T-helper 1 cell treated with Interleukin-12 subunit alpha and Interleukin-12 subunit beta and Interleukin-4 antibody, amounts not matched to agents 30 ng/mL and 1 ng/mL, for 36 hours (primary cell): ENCODE measurements at places on chromosomes 6 and 20. TPM values are rescaled to one million over a fixed set of nuclear protein-coding genes. Genes with fewer than 3 reads are reported as not detected.

The ANGPT4 gene
- not detected in 2 replicates for total RNA-seq

The UNC5CL gene
- total RNA-seq = 1.7 and 2.1 TPM in 2 replicates

The FAM50B gene
- 9.5 and 10.2 TPM in 2 replicates for total RNA-seq

The DLL1 gene
- 0.15 TPM in 1 of 2 replicates, not detected in the other for total RNA-seq

The ZNF831 gene
- 6.4 TPM in 2 replicates for total RNA-seq

The CYP21A2 gene
- total RNA-seq = 1.0 and 1.4 TPM in 2 replicates

The FOXF2 gene
- not detected in 2 replicates for total RNA-seq

The GTSF1L gene
- 0.71 TPM in 1 of 2 replicates, not detected in the other for total RNA-seq

The MROH8 gene
- total RNA-seq = 0.98 and 1.0 TPM in 2 replicates

The CPXM1 gene
- total RNA-seq = 0.49 and 0.51 TPM in 2 replicates

The ADTRP gene
- 9.2 and 9.5 TPM in 2 replicates for total RNA-seq

The ACTL10 gene
- total RNA-seq = 3.1 and 3.6 TPM in 2 replicates

The HLA-DRB5 gene
- total RNA-seq = 80.1 and 94.3 TPM in 2 replicates

The STX11 gene
- total RNA-seq = 26.8 and 27.5 TPM in 2 replicates

The SRSF12 gene
- not detected in 2 replicates for total RNA-seq

The TMEM74B gene
- 0.25 TPM in 1 of 2 replicates, not detected in the other for total RNA-seq

The COQ3 gene
- total RNA-seq = 7.0 and 7.4 TPM in 2 replicates

The TCF21 gene
- total RNA-seq = not detected in 2 replicates

The PLTP gene
- 0.49 and 0.88 TPM in 2 replicates for total RNA-seq

The FARS2 gene
- total RNA-seq = 20.1 and 22.4 TPM in 2 replicates

The LGSN gene
- 0.15 TPM in 1 of 2 replicates, not detected in the other for total RNA-seq
